Myocyte (in vitro differentiated cells): ENCODE measurements at places on chromosomes 5 and 9.

GRCh38 chr5:157449011-157449723, 10.8 kb upstream of the NIPAL4 start:
- DNase-seq = no peak

GRCh38 chr5:135242866-135243555, 156.0 kb downstream of the MACROH2A1 start:
- peak; percentile 64 for DNase-seq

GRCh38 chr5:142797420-142797819, 27.2 kb downstream of the ARHGAP26 start:
- no peak for DNase-seq

DNA sequence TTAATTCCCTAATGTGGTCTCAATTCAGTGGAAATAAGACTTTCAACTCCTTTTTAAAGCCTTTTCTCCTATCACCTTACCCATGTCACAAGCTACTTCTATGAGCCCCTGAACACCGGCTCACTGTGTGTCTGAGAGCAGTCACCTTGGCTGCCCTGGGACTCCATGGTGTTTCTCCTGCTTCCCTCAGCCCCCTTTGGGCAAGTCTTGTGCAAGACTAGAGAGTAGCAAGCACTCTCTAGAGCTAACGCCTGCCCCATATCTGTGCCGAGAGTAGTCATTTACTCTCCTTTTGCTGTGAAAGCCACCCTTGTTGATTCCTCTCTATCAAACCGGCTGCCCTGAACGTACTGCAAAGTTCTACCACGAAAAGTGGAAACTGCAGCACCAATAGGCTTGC, 77.9 kb upstream of the DAB2 start:
- DNase-seq = no peak

DNA sequence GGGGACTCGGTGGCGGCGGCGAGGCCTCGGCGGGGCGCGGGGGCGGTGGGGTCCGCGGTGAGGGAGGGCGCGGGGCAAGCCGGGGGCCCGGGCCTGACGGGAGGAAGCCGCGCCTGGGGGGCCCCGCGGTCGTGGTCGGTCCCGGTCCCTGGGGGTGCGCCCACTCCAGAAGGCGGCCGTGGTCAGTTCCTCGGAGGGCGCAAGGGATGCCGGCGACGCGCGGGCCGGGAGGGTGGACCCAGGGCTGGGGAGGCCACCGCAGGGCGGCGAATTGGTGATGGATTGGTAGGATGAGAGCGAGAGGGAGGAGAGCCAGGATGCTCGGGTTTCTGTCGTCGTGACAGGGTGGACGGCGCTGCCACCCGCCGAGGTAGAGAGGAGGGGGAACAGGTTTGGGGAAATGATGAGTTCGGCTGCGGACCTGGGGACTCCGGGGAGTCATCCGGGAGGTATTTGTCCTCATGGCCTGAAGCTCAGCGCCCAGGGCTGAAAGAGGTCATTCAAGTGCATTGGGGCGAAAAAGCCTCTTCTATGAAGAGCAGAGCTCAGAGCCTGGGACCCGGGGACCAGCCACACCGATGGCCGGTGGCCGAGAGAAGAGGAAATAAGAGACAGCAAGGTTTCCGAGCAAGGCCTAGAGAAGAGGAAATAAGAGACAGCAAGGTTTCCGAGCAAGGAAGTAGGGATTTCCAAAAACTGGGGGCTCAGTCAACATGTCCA, 557 bp downstream of the GNG10 start:
- peak; percentile 61 for DNase-seq

GRCh38 chr5:114152656-114153360, 209.1 kb upstream of the KCNN2 start:
- no peak for DNase-seq
